ENCODE measurements at places on chromosomes 16 and 17. TPM values are rescaled to one million over a fixed set of nuclear protein-coding genes. Genes with fewer than 3 reads are reported as not detected.

GRCh38 chr17:50049636-50050035 lies 6.3 kb upstream of the ITGA3 start:
- no peaks in the 10 kb centered on the region for H3K4me1 ChIP-seq
- DNase-seq: peak; percentile 14
- no peaks in the 10 kb centered on the region for H3K36me3 ChIP-seq
- no peak overlapping the region for H3K4me3 ChIP-seq
- peaks cover 5% of the 10 kb centered on the region for H3K27me3 ChIP-seq

GRCh38 chr17:76200354-76200753 lies 39.9 kb downstream of the RNF157 start:
- H3K4me3 ChIP-seq: no peak overlapping the region
- H3K4me1 ChIP-seq: no peaks in the 10 kb centered on the region
- H3K27me3 ChIP-seq: no peaks in the 10 kb centered on the region
- no peaks in the 10 kb centered on the region for H3K36me3 ChIP-seq
- H3K27ac ChIP-seq: no peak overlapping the region

GRCh38 chr17:32483451-32484019 lies 3.3 kb upstream of the CDK5R1 start:
- H3K27ac ChIP-seq: no peak overlapping the region
- H3K4me1 ChIP-seq: no peaks in the 10 kb centered on the region

GRCh38 chr17:62163847-62164246 lies 98.8 kb upstream of the MED13 start:
- no peaks in the 10 kb centered on the region for H3K4me1 ChIP-seq
- peak; percentile 72 for DNase-seq
- no peak overlapping the region for H3K27ac ChIP-seq
- no peaks in the 10 kb centered on the region for H3K36me3 ChIP-seq

DNA sequence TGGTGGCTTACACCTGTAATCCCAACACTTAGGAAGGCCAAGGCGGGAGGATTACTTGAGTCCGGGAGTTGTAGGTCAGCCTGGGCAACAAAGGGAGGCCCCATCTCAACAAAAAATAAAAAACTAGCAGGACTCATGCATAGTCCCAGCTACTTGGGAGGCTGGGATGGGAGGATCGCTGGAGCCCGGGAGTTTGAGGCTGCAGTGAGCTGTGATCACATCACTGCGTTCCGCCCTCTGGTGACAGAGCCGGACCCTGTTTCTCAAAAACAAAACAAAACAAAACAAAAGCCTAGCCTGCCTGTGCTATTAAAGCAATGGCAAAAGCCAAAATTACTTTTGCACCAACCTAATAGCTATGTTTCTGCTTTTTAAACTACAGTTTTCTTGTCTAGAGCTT lies 1.5 kb downstream of the FCSK start:
- H3K27ac ChIP-seq: no peak overlapping the region
- no peak overlapping the region for H3K4me3 ChIP-seq
- H3K4me1 ChIP-seq: no peaks in the 10 kb centered on the region
- no peaks in the 10 kb centered on the region for H3K36me3 ChIP-seq

DNA sequence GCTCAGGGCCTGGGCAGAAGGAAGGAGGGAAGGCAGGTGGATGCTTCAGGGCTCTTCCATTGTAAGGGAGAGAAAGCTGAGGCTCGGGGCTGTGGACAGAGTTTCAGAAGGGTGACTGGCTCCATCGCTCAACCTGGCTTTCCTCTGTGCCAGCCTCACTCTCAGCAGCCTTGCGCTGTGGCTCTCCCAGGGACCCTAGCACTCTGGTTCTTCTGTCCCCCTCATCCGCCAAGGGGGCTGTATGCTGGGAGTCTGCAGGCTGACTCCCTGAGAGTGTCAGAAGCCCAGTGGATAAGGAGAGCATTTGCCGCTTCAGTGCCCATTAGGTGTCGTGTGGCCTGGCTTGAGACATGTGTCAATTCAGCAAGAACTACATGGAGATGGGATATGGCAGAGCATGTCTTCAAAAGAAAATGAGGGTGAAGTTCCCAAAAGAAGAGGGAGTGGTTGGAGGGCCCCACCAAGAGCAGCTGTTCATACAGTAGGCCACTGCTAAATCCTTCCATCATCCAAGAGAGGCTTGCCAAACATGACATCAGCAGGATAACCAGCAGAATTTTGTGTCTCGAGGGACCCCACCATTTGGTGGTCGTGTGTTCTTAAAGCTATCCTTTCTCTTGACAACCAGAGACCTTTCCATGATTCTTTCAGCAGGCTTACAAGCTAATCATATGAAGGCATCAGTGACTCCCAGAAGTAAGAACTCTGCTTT lies 148.2 kb downstream of the IRX5 start:
- H3K36me3 ChIP-seq: no peaks in the 10 kb centered on the region
- no peak for DNase-seq
- peaks cover 8% of the 10 kb centered on the region for H3K4me1 ChIP-seq

DNA sequence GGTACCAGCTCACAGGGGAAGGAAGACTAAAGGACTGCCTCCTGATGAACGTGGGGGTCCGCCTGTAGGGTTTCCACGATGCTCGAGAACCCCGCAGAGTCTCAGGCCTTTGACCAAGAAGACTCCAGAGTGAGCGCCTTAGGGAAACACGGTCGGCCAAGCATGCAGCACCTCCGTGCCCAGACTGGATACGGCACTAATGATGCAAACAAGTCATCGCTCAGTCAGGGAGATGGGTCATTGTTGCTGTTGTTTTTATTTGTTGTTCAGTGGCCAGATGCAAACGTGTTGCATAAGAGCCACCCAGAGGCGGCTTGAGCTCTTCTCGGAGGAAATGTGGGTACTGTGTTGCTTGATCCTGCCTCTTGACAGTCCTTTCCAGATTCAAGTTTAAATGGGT lies 19.3 kb upstream of the RBFOX3 start:
- no peak overlapping the region for H3K27ac ChIP-seq
- no peaks in the 10 kb centered on the region for H3K36me3 ChIP-seq
- H3K4me3 ChIP-seq: no peak overlapping the region
- DNase-seq: peak; percentile 6
- no peaks in the 10 kb centered on the region for H3K4me1 ChIP-seq

- no peak for DNase-seq
- no peaks in the 10 kb centered on the region for H3K4me1 ChIP-seq
- no peaks in the 10 kb centered on the region for H3K27me3 ChIP-seq
- H3K36me3 ChIP-seq: no peaks in the 10 kb centered on the region
- peak overlapping the region; percentile 98 for H3K27ac ChIP-seq
- peak overlapping the region; percentile 90 for H3K4me3 ChIP-seq
Measured at GRCh38 chr17:1713160-1713877, 3.1 kb upstream of the TLCD2 start.

GRCh38 chr17:57004944-57005579 lies 27.1 kb downstream of the SCPEP1 start:
- DNase-seq: no peak
- H3K27ac ChIP-seq: no peak overlapping the region
- no peaks in the 10 kb centered on the region for H3K27me3 ChIP-seq
- no peaks in the 10 kb centered on the region for H3K4me1 ChIP-seq

GRCh38 chr17:284676-285355 lies 67.8 kb downstream of the RPH3AL start:
- H3K4me3 ChIP-seq: no peak overlapping the region
- H3K4me1 ChIP-seq: no peaks in the 10 kb centered on the region
- DNase-seq: peak; percentile 43
- no peaks in the 10 kb centered on the region for H3K36me3 ChIP-seq
- no peaks in the 10 kb centered on the region for H3K27me3 ChIP-seq

GRCh38 chr17:75642182-75642783 lies 9.0 kb downstream of the SMIM5 start:
- no peak for DNase-seq
- H3K36me3 ChIP-seq: no peaks in the 10 kb centered on the region
- no peak overlapping the region for H3K4me3 ChIP-seq
- no peak overlapping the region for H3K27ac ChIP-seq

Gene EPX
- total RNA-seq: not detected

All from right lobe of liver (tissue), 6 donors.